Urothelium cell line (cell line): ENCODE measurements at places on chromosomes 6 and 20.
A peak's percentile ranks its signal among the peaks of the same experiment; 100 is the strongest.

DNA sequence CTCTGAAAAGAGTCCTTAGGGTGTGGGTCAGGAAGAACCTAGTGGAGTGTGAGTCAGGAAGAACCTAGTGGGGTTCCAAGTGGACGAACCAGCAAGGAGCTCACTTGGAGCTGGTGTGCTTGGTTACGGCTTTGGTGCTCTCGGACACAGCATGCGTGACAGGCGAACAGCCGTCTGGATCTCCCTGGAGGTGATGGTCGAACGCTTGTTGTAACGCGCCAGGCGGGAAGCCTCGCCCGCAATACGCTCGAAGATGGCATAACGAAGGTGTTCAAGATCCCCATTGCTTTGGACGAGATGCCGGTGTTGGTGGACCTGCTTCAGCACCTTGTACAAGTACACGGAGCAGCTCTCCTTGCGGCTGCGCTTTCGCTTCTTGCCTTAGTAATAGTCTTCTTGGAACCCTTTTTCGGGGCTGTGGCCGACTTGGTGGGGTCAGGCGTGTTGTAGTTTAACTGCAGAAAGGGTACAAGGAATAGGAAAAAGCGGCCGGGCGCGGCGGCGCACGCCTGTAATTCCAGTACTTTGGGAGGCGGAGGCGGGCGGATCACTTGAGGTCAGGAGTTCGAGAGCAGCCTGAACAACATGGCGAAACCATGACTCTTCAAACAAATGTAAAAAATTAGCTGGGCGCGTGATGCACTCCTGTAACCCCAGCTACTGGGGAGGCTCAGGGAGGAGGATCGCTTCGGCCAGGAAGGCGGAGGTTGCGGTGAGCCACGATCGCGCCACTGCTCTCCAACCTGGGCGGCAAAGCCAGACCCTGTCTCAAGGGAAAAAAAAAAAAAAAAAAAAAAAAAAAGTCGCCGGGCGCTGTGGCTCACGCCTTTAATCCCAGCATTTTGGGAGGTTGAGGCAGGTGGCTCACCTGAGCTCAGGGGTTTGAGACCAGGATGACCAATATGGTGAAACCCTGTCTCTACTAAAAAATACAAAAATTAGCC, 48.0 kb downstream of the OR2B2 start:
- no peak for DNase-seq

GRCh38 chr6:113629975-113630737, 227.0 kb upstream of the MARCKS start:
- DNase-seq, result no peak

- DNase-seq, result no peak
Observed at GRCh38 chr6:38354905-38355304, 284.8 kb downstream of the BTBD9 start.

- no peak for DNase-seq
Observed at GRCh38 chr20:584971-585301, 25.2 kb downstream of the TCF15 start.

DNA sequence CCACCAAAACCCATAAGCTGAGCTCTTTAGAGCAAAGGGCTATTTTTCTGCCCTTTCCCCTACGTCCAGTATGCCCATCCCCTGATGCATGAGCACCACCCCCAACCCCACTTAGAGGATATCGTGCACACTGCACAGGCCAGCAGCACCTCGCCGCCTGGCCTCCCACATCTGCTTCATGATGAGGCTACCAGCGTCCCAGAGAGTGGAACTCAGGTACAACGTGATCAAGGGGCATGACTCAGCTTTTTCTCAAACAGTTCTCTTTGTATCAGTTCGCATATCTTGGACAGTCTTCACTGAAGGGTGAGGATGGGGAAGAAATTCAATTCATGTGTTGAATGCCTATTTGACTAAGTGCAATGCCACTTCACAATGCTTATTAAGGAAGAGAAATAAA, 81.9 kb upstream of the QKI start:
- no peak for DNase-seq

GRCh38 chr6:112296122-112296521, 41.8 kb upstream of the LAMA4 start:
- DNase-seq, result peak; percentile 19

DNA sequence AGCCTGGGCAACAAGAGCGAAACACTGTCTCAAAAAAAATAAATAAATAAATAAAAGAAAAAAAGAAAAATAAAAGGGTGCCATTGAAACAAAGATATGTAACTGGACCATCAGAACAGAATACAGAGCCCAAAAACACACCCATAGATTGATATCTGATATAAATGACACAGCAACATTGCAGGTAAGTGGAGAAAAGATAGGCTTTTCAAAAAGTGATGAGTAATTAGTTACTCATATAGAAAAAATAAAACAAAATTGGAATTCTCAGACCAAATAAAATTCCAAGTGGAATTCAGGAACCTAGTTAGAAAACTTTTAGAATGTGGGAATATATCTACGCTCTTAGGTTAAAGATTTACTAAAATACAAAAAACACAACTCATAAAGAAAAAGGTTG, 60.6 kb upstream of the CHD6 start:
- no peak for DNase-seq

DNA sequence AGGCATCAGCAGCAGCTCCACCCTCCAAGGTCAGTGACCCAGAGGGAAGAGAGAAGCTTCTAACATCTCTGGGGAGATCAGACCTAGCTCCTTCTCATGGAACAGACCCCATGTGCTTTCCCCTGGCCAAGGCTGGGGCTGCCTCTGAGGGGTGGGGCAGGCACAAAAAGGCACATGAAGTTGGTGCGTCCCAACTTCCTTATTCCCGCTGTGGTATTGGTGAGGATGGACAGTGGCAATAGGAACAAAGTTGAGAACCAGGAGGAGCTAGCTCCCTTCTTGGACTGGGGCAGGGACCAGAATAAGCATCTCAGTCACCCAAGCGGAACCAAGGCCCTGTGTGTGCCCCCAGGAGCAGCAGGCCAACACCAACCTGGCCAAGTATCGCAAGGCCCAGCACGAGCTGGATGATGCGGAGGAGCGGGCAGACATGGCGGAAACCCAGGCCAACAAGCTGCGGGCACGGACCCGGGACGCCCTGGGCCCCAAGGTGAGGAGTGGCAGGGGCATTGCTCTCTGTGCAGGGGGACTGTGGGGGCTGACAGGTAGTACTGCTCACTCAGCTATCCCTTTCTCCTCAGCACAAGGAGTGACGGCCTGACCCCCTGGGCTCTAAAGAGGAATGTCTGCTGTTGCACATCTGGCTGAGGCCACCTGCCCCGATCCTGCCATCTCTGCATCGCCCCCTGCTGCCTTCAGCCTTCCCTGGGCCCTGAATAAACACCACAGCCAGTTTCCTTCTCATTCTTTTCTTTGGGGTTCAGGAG, 46.1 kb downstream of the MYH7B start:
- no peak for DNase-seq

GRCh38 chr6:125300992-125301434, 754 bp downstream of the HDDC2 start:
- peak; percentile 13 for DNase-seq

DNA sequence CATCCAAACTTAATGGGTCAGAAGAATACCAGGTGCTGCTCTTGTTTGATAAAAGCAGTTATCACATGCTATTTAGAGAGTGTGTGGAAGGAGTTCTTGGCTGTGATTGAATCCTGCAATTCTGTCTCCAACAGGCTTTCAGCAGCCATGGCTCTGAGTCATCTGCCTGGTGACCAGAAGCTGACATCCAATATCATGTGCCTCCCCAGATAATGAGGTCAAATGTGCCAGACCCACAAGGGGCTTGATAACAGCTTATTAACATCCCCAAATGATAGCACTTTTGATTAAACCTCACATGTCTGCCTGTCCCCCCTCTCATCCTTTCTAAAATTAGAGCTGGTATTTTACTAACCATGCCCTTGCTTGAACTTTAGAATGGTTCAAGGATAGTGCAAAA, 175.7 kb upstream of the PLN start:
- DNase-seq, result no peak

- no peak for DNase-seq
Observed at GRCh38 chr20:47359530-47360296, 3.2 kb upstream of the ZMYND8 start.
